CD8-positive, alpha-beta T cell (primary cell): ENCODE measurements at places on chromosomes 12 and 14.

DNA sequence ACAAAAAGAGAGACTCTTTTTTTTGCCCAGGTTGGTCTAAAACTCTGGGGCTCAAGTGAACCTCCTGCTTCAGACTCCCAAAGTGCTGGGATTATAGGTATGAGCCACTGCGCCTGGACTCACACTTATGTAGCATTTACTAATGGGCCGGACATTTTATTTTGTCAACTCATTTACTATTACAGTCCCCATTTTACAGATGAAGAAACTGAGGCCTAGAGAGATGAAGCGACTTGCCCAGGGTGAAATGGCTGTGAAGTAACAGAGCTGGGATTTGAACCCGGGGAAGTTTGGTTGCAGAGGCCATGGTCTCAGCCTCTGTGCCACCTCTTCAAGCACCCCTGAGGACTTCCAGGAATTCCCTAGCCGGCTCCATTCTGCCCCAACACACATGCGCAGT, 9.4 kb downstream of the HPD start:
- DNase-seq = no peak

- no peak for DNase-seq
Measured at GRCh38 chr14:38079268-38079667, 128.4 kb upstream of the SSTR1 start.

GRCh38 chr14:68089146-68089731, 269.7 kb downstream of the RAD51B start:
- DNase-seq = no peak

DNA sequence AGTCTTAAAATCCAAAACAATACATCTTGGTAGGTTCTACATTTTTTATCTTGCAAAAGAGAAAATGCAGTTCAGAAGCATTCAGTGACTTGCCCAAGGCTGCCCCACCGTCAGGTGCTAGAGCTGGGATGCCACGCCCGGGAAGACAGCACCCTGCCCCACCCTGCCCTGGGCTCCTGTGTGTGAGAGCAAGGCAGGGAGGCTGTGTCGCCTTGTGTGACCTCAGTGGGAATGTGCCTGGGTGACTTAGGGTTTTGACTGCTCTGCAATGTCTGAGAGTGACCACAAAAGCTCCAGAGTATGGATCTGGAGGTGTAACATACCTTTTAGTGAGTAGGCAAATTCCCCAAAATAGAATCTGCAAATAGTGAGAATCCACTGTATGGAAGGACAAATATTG, 60.0 kb downstream of the AACS start:
- no peak for DNase-seq

DNA sequence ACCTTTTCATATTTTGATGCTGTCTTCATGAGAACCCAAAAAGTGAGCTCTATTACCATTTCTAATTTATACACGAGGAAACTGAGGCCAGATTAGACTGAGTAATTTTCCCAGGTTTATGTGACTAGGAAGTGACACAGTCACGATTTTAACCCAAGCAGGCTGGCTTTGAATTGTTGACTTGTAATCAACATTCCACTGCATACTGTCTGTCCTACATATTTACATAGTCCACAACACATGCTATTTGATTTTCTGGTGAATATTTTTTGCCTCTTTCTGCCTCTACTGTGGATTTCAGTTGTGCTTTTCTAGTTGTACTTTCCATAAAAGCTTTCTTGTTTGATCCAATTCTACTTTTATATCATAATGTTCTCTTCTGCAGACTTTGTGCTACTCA, 8.2 kb downstream of the TAS2R7 start:
- DNase-seq = no peak

GRCh38 chr14:68695856-68696255, 97.0 kb downstream of the ZFP36L1 start:
- DNase-seq = no peak

DNA sequence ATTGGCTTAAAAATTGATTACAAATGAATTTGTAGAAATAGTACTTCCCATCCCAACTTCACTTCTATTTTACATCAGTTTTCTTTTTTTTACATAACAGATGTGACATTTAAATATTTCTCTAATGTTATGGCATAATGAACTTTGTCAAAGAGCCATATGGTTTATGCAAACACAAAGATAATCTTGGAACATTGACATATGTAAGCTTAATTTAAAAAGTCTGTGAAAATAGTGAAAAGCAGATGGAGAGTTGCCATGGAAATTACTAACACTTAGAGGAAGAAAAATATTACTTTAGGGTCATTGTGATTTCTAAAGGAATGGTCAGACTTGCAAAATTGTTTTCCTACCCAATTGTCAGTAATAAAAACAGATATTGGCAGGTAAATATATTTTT, 232.4 kb downstream of the AEBP2 start:
- DNase-seq = no peak

DNA sequence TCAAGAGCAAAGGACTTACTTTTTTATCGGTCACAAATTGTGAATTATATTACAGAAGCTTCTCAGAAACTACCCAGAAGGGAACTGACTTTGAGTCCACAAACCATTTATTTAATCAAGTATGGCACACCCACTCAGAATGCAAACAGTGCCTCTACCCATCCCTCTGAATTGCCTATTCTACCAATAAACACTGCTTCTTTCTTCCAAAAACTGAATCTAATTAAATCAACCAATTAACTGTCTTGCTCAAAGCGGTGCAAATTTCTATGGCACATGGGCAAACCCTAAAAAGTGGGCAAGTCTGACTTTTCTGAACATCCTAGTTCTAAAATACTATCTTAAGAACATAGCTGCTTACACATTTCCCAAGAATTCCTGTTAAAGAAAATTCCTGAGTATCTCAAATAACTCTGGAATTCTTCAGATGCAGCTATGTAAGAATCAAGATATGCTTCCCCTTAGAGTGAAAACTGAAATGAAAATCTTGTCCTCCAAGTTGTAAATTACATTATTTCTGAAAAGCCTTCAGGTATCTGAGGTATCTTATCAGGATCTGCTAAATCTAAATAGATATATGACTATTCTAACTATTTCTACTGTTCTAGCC, 4.3 kb downstream of the SPTLC2 start:
- no peak for DNase-seq

GRCh38 chr14:49769581-49770211, 1.7 kb downstream of the KLHDC2 start:
- no peak for DNase-seq

DNA sequence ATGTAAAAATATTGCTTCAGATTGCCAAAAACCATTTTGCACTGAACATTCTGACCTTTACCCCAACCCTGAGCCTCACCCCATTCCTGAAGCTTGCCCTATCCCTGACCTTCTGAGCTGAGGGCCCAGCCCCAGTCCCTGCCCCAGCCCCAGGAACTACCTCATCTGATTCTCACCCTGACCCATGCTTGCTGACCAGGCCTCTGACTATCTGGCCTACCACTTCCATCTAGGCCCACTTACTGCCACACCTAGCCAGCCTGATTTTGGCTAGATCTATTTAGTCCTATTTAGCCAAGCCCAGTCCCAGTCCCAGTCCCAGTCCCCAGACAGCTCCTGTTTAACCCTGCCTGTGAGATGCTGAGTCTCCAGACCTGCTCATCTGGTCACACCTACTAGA, 33.6 kb downstream of the OR10P1 start:
- no peak for DNase-seq

DNA sequence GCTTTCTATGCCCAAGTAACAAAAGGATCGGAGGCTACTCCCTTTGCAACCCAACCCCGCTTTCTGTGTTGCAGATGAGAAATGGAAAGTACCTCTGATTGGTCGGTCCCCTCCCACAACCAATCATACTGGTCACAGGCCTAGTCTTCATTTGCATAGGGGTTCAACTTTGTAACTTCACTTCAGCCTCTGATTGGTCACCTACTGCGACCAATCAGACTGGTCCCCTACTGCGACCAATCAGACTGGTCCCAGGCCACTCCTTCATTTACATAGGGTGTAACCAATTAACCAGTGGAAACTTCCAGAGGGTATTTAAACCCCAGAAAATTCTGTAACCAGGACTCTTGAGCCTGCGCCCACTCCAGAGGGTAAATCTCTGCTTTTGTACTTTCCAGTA, 906.4 kb upstream of the TMEM132C start:
- DNase-seq = no peak

DNA sequence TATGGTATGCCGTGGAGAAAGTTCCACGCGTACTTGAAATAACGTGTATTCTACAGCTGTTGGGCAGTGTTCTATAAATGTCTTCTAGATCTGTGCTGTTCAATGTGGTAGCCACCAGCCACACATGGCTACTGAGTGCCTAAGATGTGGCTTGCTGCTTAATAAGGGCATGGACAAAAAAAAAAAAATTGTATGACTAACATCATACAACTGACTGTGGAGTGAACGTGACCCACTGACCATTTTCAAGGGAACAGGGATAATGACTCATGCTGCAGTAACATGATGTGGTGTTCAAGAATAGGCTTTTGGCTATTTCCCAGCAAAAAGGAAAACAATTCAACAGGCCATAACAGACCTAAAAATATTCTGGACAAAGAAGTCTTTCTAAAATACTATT, 13.0 kb downstream of the ATG14 start:
- DNase-seq = no peak

DNA sequence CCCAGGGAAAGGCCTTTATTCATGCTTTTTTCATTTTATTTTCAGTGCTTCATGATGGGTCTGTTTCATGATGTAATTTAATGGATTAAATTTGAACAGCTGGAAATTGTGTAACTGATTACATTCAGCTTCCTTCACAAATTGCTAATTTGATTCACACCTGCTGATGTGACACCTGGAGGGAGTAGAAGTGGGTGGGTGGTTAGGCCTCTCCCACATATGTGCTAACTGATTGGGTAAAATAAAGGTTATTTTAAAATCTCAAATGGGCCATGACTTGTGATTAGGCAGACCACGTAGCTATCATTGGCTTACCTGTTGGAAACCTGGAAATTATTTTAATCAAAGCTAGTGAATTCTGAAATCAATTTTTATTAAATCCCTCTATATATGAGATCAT, 142.1 kb downstream of the GXYLT1 start:
- no peak for DNase-seq

DNA sequence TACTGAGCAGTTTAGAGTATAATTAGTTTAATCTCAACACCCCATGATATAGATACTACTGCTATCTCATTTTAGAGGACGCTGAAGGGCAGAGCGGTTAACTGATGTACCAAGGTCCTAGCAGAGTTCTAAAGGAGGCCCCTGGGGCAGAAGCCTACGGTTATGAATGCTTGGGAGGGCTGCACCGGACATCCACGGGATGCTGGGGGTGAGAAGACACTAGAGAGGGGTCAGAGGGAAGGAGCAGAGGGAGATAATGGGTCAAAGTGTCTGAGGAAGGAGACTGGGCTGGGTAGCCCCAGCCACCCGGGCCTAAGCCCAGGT, 1.6 kb upstream of the ACTR6 start:
- DNase-seq = no peak

DNA sequence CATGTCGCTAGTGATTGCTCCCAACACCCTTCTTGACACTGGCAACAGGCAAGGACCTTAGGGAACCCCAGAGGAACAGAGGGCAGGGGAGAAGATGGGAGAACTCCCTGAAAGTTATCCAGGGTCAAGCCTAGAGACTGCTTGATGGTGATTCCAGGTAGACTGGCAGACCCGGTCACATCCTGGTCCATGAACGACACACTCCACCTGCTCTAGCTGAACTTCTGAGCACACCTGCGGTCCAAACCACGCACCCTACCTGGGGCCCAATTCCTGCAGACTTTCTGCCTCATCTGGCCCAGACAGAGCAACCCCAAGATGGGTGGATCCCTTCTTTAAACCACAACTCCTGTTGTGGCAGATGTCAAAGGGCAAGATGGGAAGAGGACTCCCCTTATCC, 34.2 kb downstream of the NCKAP5L start:
- no peak for DNase-seq

- no peak for DNase-seq
Measured at GRCh38 chr12:12582895-12583303, 20.2 kb upstream of the DUSP16 start.

- no peak for DNase-seq
Measured at GRCh38 chr12:66965621-66966020, 286.7 kb upstream of the GRIP1 start.

GRCh38 chr14:65392296-65392695, 20.2 kb upstream of the FUT8 start:
- DNase-seq = no peak

GRCh38 chr14:59253527-59253926, 65.1 kb downstream of the DAAM1 start:
- DNase-seq = no peak

GRCh38 chr12:58378028-58378427, 436.7 kb downstream of the ATP23 start:
- no peak for DNase-seq
